ENCODE measurements at places on chromosomes 12 and 14. TPM values are rescaled to one million over a fixed set of nuclear protein-coding genes. Genes with fewer than 3 reads are reported as not detected.
A peak's percentile ranks its signal among the peaks of the same experiment; 100 is the strongest.

NYNRIN gene
- total RNA-seq, result 32.0 TPM

FAM181A gene
- not detected for total RNA-seq

GRCh38 chr12:51020448-51021182 is 5.6 kb downstream of the SLC11A2 start:
- DNase-seq, result no peak

DNA sequence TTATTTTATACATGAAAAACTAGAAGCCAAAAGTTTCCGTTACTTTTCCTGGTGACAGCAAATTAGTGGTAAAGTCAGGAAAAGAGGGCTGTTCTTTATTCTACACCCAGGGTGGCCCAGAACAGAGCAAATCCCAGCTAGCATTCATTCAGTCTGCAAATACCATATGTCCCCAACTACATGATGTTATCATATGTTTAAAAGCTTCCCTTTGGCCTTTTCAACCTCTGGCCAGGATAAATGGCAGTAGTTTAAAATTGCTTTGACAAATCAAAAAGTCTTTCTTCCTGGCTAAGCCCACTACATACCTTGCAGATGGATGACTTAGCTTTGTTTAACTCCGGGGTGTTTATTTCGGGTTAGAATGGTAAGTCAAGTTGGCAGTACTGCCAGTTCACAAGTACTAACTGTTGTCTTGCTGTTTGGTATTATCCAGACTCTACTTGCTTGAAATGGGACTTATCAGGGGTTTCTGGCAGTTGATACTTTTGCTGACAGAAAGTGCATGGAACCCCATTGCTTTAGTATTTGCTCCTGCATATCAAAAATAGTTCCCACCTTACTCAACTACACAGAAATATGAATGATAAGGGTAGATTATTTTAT is 69.7 kb downstream of the PKP2 start:
- DNase-seq, result no peak

GRCh38 chr12:122517877-122518276 is 8.9 kb downstream of the RSRC2 start:
- DNase-seq, result peak; percentile 98

Data from astrocyte (in vitro differentiated cells and primary cell).